CD4-positive, alpha-beta T cell treated with Interleukin-4 for 1 hour (primary cell): ENCODE measurements at places on chromosomes 5 and 9.

GRCh38 chr9:2868883-2869282 lies 25.0 kb upstream of the PUM3 start:
- no peak for DNase-seq

- no peak for DNase-seq
Observed at GRCh38 chr5:125112196-125112595, 365.8 kb upstream of the ZNF608 start.

- DNase-seq, result peak; percentile 47
Observed at GRCh38 chr9:5336688-5337087, 3.0 kb downstream of the RLN1 start.

DNA sequence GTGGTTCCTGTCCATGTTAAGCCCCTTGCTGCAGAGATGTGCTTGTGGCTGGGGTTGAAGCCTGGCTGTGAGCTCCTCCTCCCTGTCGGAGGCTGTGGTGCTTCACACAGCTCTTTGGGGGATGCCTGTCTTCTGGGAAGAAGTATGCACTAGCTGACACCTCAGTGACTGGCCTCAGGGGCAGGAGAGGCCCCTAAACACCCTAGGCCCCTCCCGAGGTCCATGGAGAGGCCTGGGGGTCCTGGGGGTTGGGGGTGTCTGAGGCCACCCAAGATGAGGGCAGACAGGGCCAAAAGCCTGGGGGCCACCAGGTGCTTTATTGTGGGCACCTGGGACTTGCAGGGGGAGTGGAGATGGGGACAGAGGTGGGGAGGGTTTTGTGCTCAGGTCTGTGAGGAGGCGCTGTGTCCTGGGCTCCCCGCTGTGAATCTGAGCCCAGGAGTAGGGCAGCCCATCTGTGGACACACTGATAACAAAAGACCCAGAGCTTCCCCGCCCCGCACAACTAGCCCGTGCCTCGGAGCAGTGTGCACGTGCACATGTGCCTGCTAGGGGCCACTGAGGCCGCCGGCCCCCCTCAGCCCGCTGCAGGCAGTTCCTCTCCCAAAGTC lies 92.0 kb downstream of the PHF2 start:
- DNase-seq, result no peak

- no peak for DNase-seq
Observed at GRCh38 chr5:173753307-173754168, 134.6 kb upstream of the CPEB4 start.

DNA sequence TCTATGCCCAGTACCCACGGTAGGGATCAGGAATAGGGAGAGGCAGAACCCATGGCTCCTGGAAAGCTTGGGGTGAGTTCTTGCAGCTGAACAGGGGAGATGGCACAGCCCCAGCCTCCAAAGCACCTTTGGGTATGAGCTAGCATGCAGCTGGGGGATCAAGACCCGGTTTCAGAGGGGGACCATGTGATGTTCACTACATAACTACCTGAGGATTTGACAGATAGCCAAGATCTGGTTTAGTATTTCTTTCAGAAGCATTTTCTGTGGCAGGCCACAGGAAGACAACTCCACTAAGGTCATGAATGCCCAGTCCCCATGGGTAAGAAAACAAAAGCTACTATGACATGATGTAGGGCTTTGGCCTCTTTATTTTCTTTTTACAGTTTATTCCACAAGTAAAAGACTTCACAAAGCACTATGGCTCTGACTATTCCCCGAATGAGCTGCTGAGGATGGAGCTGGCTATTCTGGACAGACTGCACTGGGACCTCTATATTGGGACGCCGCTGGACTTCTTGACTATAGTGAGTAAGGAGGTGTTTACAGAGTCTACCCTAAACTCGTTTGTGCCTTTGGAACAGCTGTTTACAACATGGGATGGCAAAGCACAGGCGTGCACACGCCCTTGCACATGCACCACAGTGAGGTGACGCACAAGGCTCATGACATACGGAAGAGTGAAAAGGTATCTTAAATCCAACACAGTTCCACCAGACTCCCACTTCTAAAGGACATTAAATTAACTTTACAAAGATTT lies 3.4 kb downstream of the CCNI2 start:
- DNase-seq, result no peak

DNA sequence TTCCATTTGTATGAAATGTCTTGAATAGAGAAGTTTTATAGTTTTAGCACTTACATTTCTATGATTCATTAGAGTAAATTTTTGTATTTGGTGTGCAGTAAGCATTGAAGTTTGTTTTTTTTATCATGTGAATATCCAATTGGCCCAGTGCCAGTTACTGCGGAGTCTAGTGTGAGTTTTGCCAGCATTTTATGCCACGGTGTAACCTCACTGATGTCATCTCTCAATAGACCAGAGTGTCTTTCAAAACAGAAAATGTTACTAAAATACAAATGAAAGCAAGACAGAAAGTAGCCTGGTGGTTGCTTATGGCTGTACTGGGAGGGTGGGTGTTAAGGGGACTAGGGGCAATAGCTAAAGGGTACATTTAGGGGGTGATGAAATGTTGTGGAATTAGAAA lies 62.8 kb downstream of the IPPK start:
- DNase-seq, result no peak

DNA sequence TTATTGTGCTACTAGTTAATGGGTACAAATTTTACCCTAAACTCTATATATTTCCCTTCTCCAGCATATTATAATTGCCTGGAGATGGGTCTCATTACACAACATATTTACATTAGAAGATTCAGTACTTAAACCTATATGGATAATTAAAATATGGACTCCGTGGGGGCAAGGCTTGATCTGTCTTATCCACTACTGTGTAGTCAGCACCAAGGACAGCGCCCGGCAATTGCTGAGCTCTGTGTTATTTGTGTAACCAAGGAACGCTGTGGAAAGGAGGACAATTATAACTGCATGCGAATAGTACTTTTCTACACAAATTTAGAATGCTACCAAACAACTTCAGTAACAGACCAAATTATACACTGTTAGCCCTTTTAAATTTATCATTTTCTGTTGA lies 77.7 kb downstream of the DNAH5 start:
- DNase-seq, result no peak

DNA sequence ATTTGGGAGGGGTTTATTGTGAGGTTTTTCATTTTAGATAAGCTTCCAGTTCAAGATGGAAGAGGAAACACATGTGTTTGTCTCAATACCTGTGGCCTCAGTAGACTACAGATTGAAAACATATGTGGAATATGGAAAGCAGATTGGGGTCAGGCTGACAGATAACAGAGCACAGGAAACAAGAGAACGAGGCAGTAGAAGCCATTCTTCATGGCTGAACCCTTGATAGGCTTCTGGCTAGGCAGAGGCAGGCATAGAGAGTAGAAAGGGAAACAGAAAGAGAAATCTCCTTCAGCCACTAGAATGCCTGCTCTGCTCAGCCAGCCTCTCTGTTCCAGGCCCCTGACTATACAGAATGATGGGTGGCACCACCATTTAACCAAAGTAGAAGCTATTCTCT lies 152.5 kb downstream of the MUSK start:
- DNase-seq, result no peak

GRCh38 chr9:100219347-100219746 lies 120.3 kb downstream of the INVS start:
- DNase-seq, result no peak

- DNase-seq, result no peak
Observed at GRCh38 chr5:132098621-132099020, 25.0 kb downstream of the CSF2 start.

DNA sequence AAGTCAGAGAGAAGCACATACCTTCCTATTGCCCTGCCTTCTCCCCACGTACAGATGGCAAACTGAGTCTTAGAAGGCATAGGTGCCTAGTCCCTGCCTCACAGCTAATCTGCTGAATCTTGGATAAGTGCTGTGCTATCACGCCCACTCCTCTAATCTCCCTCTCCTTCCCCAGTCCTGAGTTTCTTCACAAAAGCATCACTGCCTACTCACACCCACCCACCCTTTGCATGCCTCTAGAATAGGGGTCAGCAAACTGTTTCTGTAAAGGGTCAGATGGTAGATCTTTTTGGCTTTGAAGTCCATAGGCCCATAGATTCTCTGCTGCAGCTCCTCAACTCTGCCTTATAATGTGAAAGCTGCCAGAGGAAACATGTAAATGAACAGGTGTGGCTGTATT lies 23.2 kb upstream of the JADE2 start:
- no peak for DNase-seq

- no peak for DNase-seq
Observed at GRCh38 chr5:99272576-99272975, 343.8 kb upstream of the CHD1 start.

DNA sequence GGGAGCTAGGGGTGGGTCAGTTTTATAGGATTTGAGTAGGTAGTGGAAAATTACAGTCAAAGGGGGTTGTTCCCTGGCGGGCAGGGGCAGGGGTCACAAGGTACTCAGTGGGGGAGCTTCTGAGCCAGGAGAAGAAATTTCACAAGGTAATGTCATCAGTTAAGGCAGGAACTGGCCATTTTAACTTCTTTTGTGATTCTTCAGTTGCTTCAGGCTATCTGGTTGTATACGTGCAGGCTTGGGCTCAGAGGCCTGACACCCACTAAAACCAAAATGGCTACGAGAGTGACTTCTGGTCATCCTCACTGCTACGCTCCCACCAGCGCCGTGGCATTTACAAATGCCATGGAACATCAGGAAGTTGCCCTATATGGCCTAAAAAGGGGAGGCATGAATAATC lies 20.7 kb upstream of the NXNL2 start:
- DNase-seq, result no peak

DNA sequence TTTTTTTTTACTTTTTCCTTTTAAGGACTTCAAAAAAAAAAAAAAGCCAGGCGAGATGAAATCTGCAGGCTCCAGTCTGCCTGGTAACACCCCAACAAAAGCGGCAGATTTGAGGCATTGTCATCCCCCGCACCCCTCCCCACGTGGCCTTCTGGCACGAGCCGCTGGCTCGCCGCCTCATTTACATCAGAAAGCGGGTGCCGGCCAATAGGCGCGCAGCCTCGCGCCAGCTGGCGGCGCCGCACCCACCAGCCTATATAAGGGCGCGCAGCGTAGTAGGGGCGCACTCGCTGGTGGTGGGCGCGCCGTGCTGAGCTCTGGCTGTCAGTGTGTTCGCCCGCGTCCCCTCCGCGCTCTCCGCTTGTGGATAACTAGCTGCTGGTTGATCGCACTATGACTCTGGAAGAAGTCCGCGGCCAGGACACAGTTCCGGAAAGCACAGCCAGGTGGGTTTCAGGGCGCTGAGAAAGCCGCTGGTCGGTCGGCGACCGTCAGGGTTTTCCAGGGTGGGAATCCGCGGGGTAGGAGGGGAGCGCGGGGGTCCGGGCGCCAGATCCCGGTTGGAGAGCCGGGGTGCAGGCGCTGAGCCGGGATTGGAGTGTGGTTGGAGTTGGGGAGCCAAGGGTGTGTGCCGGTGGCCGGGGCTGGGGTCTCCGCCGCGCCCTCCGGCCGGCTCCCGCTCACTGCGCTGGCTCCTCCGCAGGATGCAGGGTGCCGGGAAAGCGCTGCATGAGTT lies at the start of gene GADD45G:
GADD45G (plus strand) TSS at position 284 of the 736 bp plus-strand sequence; CDS start at position 394, 110 bp downstream.
- DNase-seq, result peak; percentile 90

- no peak for DNase-seq
Observed at GRCh38 chr5:31054453-31054852, 139.0 kb upstream of the CDH6 start.

- DNase-seq, result no peak
Observed at GRCh38 chr9:108180541-108180940, 675.2 kb downstream of the ACTL7B start.

GRCh38 chr9:78191931-78192330 lies 43.9 kb upstream of the CEP78 start:
- no peak for DNase-seq
